ENCODE measurements at places on chromosomes 5 and 9. TPM values are rescaled to one million over a fixed set of nuclear protein-coding genes. Genes with fewer than 3 reads are reported as not detected.

- DNase-seq, result no peak
Measured at GRCh38 chr5:127870914-127871313, 167.7 kb downstream of the CCDC192 start.

- no peak for DNase-seq
Measured at GRCh38 chr9:88642336-88642735, 107.4 kb downstream of the NXNL2 start.

GRCh38 chr9:113964495-113965170 is 88.5 kb downstream of the ZNF618 start:
- no peak for DNase-seq

GRCh38 chr9:111163716-111164389 is 125.6 kb upstream of the LPAR1 start:
- no peak for DNase-seq

The SLC6A7 gene
- total RNA-seq, result 12.3 TPM

The NOXA1 gene
- total RNA-seq, result 31.0 TPM

- no peak for DNase-seq
Measured at GRCh38 chr5:136162008-136162407, 29.4 kb downstream of the SMAD5 start.

The THG1L gene
- 29.7 TPM for total RNA-seq

DNA sequence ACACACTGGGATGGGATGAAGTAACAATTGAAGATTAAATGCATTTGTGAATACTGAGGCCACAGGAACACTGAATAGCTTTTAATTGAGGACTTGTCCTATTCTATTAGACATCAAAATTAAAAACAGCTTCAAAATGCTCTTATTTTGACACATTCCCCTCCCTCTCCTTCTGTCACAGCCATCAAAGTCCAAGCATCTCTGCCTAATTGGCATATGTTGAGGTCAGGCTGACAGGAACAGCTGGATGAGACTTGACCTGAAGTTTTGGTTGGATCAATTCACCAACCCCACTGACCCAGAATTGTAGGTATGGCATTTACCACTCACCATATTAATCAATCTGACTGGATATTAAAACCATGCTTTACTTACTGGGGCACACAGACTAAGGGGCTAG is 96.3 kb downstream of the PTCH1 start:
- no peak for DNase-seq

The GARIN3 gene
- not detected for total RNA-seq

The LVRN gene
- 5.8 TPM for total RNA-seq

The RLN2 gene
- total RNA-seq, result not detected

- DNase-seq, result no peak
Measured at GRCh38 chr5:99305045-99305580, 376.3 kb upstream of the CHD1 start.

DNA sequence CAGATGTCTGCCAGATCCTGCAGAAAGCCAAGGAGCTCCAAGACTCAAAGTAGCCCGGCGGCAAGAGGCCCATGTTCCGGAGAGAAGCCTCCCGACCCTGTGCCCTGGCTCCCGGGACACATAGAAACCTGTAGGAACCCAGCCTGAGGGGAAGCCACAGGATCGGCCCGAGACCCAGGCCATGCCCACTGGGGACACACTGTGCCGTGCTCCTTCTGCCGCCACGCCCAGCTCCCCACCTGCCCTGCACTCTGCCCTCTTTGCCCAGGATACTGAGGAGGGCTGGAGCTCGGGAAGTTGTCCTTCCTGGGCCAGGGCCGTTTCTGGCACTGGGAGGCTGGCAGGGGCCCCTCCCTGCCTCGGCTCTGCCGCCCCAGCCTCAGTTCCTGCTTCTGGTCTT is 10.5 kb upstream of the ENDOG start:
- no peak for DNase-seq

The MXD3 gene
- total RNA-seq, result 14.0 TPM

GRCh38 chr9:105879181-105879580 is 184.8 kb downstream of the TMEM38B start:
- DNase-seq, result no peak

GRCh38 chr9:131281119-131281965 is 5.0 kb upstream of the FAM78A start:
- no peak for DNase-seq

DNA sequence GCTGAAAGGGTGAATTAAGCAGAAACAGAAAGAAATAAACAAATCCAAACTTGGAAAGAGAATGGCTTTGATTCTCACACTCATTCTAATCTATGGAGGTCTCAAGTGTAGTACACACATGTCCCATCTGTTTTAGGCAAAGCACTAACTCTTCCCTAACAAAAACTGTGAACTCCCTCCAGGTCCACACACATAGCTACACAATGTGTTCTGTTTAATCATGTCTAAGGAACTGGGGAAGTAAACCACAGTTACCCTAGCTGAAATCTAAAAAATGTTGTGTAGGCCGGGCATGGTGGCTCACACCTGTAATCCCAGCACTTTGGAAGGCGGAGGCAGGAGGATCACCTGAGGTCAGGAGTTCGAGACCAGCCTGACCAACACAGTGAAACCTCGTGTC is 118.7 kb upstream of the FST start:
- no peak for DNase-seq

The PHYHD1 gene
- 23.9 TPM for total RNA-seq

- no peak for DNase-seq
Measured at GRCh38 chr5:87170799-87171198, 96.9 kb upstream of the RASA1 start.

- DNase-seq, result no peak
Measured at GRCh38 chr5:58486290-58486689, 4.9 kb upstream of the GAPT start.

- no peak for DNase-seq
Measured at GRCh38 chr9:89134709-89135108, 43.9 kb downstream of the SHC3 start.

- DNase-seq, result no peak
Measured at GRCh38 chr5:98750693-98751092, 22.8 kb upstream of the RGMB start.

The TMEM215 gene
- total RNA-seq, result not detected

The ABCA1 gene
- 4.2 TPM for total RNA-seq

- DNase-seq, result no peak
Measured at GRCh38 chr9:73011956-73012355, 59.1 kb upstream of the ALDH1A1 start.

The RNF183 gene
- not detected for total RNA-seq

The EGFL7 gene
- 21.5 TPM for total RNA-seq

- DNase-seq, result peak; percentile 52
Measured at GRCh38 chr9:132857031-132857430, 21.1 kb downstream of the AK8 start.

The PCA3 gene
- total RNA-seq, result not detected

- no peak for DNase-seq
Measured at GRCh38 chr5:154818471-154819116, 31.8 kb downstream of the FAXDC2 start.

DNA sequence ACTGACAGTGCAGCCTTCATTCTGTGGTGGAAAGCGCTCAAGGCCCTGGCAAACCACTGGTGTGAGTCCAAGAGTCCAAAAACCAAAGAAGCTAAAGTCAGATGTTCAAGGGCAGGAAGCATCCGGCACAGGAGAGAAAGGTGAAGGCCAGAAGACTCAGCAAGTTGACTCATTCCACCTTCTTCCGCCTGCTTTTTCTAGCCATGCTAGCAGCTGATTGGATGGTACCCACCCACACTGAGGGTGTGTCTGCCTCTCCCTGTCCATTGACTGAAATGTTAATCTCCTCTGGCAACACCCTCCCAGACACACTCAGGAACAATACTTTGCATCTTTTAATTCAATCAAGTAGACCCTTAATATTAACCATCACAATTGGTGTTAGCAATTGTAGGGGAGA is 296.1 kb downstream of the NDUFS4 start:
- DNase-seq, result no peak
